ENCODE measurements at places on chromosomes 7 and 10.

DNA sequence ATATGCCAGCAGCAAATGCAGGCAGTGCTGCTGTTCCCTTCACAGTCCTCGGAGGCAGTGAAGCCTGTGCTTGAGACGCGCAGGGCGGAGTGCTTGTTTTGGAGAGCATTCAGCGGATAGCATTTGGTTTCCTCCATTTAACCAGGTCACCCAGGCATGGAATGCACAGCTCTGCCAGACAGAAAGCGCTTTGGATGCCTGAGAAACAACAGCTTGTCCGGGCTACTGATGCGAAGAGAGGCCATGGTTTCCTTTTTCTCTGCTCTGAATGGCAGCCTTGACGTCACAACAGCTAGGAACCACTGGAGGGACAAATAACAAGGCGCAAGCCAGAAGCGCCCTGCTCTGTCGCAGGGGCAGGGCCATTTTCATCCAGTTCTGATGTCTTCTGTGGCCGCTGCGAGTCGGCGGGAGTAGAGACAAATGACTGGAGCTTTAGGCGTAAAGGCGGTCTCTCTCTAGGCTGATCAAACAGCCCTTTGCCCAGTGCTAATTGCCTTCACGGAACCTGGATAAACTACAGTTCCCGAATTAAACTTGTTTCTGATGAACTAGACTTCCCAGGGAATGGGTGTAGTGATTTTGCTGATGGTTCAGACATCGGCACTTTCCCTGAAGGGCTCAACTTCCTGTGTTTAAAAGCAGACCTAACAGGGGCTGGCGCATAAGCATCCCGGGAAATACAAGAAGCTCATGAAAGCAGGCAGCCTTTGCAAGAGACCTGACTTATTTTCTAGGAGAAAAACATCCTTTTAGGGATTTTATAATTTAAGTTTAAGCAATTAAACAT is 187.6 kb upstream of the KLF14 start:
- H3K27me3 ChIP-seq, result no peaks in the 10 kb centered on the region
- no peak overlapping the region for H3K27ac ChIP-seq
- H3K36me3 ChIP-seq, result peaks cover 42% of the 10 kb centered on the region
- H3K4me3 ChIP-seq, result no peak overlapping the region

GRCh38 chr10:97123765-97124164 is 62.0 kb downstream of the SLIT1 start:
- H3K4me3 ChIP-seq, result no peak overlapping the region
- DNase-seq, result no peak
- H3K36me3 ChIP-seq, result no peaks in the 10 kb centered on the region

- no peaks in the 10 kb centered on the region for H3K27me3 ChIP-seq
- no peaks in the 10 kb centered on the region for H3K4me1 ChIP-seq
- H3K4me3 ChIP-seq, result no peak overlapping the region
- DNase-seq, result no peak
- no peaks in the 10 kb centered on the region for H3K36me3 ChIP-seq
Observed at GRCh38 chr10:27719052-27719451, 26.6 kb downstream of the MKX start.

DNA sequence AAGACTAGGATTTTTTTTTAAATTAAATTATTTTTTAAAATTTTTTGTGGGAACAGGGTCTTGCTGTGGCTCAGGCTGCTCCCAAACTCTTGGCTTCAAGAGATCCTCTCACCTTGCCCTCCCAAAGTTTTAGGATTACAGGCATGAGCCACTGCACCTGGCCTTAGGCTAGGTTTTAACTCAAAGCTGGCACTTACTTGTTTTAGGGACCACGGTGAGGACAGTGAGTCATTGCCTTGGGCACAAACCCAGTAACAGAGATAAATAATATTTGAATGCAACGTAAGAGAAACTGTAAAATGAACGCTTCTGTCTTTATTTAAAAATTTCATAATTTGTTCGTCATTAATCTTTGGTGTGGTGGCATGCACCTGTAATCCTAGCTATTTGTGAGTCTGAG is 96.6 kb downstream of the GATA3 start:
- H3K27ac ChIP-seq, result no peak overlapping the region
- H3K36me3 ChIP-seq, result no peaks in the 10 kb centered on the region
- no peaks in the 10 kb centered on the region for H3K4me1 ChIP-seq
- H3K27me3 ChIP-seq, result no peaks in the 10 kb centered on the region
- no peak overlapping the region for H3K4me3 ChIP-seq

DNA sequence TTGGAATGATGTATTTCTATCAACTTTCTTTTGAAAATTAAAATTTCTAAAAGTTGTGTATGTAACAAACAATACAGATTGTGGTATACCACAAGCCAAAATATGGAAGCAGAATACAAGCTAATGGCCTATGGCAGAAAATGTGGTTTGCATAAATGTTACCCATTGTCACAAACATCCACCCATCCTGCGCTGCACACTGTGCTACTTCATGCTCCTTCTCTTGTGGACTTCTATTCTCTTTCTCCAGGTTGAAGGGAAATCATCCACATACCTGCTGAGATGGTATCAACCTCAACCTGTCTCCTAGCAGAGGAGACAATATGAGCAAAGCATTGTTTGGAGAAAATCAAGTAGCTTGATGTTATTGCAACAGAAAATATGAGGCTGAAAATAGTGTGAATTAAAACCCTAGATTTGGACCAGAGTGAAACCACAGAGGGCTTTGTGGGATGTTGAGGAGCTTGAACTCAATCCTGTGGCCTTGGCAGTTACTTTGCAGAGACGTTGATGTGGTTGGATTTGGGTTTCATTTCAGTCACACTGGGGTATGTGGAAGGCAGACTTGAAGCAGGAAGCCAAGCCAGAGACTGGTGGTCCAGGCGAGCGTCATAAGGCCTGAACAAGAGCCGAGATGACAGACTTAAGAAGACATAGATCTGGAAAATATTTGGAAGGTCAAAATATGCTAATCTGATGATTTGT is 63.8 kb downstream of the ICA1 start:
- H3K4me3 ChIP-seq, result no peak overlapping the region
- no peaks in the 10 kb centered on the region for H3K27me3 ChIP-seq
- H3K4me1 ChIP-seq, result peaks cover 7% of the 10 kb centered on the region
- no peak overlapping the region for H3K27ac ChIP-seq
- peak; percentile 32 for DNase-seq

DNA sequence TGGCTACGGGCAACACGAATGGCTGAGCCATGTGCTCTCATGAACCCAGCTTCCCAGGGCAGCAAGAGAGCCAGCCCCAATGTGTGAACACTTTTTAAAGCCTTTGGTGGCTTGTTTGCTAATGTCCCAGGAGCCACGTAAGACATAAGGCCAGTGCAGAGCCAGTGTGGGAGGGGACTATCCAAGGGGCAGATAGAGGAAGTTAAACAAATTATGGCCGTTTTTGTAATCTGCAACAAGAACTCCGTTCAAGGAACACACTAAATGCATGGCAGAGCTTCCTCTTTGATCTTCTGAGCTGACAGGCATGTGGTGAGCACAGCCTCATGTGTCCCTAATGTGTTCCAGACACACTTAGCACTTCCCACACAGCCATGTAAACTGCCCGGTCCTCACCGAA is 133.3 kb downstream of the TEX36 start:
- H3K4me1 ChIP-seq, result no peaks in the 10 kb centered on the region
- DNase-seq, result no peak
- no peaks in the 10 kb centered on the region for H3K27me3 ChIP-seq

DNA sequence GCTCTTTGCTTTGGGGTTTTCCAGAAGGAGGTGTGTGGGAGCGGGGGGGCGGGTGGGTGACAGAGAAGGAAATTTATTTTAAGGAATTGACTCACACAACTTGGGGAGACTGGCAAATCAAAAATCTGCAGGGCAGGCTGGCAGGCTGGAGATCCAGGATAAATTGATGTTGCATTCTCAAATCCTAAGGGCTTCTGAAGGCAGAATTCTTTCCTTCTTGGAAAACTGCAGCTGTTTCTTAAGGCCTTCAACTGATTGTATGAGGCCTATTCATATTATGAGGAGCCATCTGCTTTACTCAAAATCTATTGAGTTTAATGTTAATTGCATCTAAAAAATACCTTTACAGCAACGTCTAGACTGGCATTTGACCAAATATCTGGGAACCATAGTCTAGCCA is 1528.8 kb upstream of the LRRTM3 start:
- no peaks in the 10 kb centered on the region for H3K4me1 ChIP-seq
- no peaks in the 10 kb centered on the region for H3K27me3 ChIP-seq
- no peak overlapping the region for H3K27ac ChIP-seq
- no peak overlapping the region for H3K4me3 ChIP-seq
- no peaks in the 10 kb centered on the region for H3K36me3 ChIP-seq

DNA sequence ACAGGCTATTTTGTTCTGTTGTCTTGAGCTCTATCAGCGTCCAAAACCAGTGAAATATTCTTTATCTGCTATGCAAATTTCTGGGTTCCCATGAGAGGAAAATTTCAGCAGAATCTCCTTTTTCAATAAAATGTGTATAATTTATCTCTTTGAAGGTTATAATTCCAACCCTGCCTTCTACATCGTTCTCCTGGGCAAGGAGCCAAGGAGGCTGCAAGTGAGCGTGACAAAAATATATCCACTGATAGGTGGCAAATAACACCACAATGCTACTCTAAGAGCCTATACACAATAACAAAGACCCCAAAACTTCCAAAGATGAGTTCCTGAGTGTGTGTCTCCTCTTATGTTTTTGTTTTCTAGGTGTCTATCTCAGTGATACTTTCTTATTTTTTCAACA is 664.7 kb upstream of the SORCS1 start:
- DNase-seq, result no peak
- no peaks in the 10 kb centered on the region for H3K4me1 ChIP-seq
- H3K27ac ChIP-seq, result no peak overlapping the region
- no peak overlapping the region for H3K4me3 ChIP-seq
- no peaks in the 10 kb centered on the region for H3K27me3 ChIP-seq

- no peak overlapping the region for H3K27ac ChIP-seq
- H3K4me3 ChIP-seq, result no peak overlapping the region
- no peaks in the 10 kb centered on the region for H3K27me3 ChIP-seq
- no peak for DNase-seq
Observed at GRCh38 chr7:92260248-92260781, 14.5 kb downstream of the ANKIB1 start.

DNA sequence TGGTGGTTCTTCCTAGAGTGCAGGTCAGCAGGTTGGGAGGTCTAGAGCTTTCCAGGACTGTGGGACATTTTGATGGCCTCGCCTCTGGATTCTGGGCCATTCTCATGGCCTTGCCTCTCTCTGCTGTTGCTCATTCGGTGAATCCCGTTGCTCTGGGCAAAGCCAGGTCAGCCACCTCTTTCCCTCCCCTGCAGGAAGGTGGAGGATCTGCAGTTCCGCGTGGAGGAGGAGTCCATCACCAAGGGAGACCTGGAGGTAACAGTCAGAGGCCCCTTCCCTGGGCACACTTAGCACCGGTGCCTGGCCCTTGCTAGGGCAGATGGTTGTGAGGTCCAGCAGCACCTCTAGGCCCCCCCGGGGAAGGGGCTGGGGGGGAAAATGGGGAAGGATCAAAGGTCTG is 74.9 kb downstream of the CLIP2 start:
- no peak for DNase-seq
- no peaks in the 10 kb centered on the region for H3K27me3 ChIP-seq
- no peak overlapping the region for H3K27ac ChIP-seq
- H3K36me3 ChIP-seq, result no peaks in the 10 kb centered on the region

DNA sequence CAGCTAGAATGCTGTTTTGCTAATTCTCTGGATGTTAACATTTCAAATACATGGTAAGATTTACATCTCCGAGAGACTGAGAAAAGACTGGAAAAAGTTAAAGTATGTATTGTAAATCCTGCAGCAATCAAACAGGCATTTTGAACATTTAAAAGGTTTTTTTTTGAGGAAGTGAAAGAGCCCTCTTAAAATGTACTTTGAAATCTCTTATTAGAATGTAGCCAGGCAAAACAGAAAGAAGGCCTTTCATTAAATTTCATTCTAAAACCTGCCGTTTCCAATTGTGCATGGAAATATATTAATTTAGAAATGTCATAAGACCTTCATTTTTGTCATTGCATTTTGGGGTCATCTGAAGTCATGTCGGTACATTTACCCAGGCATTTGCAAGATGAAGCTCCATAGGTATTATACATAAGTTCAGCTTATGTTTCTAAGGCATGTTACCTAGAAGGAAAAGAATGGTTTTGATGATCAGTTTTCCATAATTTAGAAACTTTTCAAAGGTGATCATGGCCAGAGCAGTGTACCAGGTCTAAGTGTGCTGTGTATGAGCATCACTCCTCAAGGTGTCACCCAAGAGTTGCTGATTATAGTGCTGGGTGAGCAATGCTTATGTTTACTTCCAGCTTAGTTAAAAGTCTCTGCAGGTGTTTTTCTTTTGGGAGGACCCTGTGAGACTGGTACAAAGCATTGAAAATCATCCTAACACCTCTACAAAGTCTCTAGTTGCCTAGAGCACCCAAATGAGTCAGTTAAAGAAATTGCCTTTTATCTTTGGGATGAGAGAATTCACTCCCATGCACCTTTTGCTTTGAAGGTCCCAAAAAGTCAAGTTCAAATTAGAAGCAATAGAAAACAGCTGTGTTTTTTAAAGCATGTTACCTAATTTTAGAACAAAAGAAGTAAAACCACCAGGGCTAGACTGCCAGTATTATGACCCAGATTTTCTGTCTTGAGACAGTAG is 7.1 kb downstream of the ZNF736 start:
- no peaks in the 10 kb centered on the region for H3K4me1 ChIP-seq
- no peak for DNase-seq
- no peak overlapping the region for H3K27ac ChIP-seq

DNA sequence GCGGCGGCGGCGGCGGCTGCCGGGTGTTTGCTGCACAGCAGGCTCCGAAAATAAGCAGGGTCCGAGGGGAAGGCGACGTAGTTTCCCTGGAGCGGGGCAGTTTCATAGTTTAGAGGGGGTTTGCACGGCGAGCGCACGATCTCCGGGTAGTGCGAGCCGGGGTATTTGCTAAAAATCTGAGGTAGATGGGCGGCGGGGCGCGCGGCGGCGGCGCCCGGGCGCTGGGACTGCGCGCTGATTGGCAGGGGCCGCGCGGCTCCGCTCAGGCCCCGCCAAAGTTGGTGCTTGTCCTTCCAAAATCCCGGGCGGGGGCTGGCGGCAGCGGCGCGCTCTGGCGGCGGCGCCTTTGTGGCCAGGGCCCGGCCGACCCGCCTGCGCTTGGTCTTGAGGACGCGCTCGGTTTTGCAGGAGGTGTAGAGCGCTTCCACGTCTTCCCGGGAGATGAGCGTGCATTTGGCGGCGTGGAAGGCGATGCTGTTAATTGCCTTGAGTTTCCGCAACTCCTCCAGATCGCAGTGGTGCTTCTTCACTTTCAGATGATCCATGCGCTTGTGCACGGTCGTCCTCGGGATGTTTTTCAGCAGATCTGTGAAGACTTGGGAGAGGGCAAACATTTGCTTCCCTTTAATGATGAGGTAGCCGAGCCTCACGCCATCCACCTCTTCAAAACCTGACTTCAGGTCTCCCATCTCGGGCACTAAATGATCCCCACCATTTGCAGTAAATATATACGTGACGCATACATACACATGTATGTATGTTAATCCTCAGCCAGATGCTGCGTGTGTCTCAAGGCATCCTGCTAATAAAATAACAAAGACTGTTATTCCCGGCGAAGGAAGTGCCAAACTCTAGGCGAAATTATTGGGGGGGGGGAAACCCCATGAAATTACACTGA is 8.1 kb downstream of the SKIDA1 start:
- no peaks in the 10 kb centered on the region for H3K36me3 ChIP-seq
- H3K4me1 ChIP-seq, result peaks cover 39% of the 10 kb centered on the region

GRCh38 chr10:122097935-122098334 is 109.0 kb downstream of the TACC2 start:
- no peak for DNase-seq
- no peak overlapping the region for H3K27ac ChIP-seq
- no peak overlapping the region for H3K4me3 ChIP-seq
- no peaks in the 10 kb centered on the region for H3K27me3 ChIP-seq
- H3K36me3 ChIP-seq, result no peaks in the 10 kb centered on the region
